ENCODE measurements at places on chromosomes 2 and 18.

- no peak for DNase-seq
Observed at GRCh38 chr2:86358957-86359356, 21.5 kb upstream of the REEP1 start.

- DNase-seq = peak; percentile 29
Observed at GRCh38 chr2:11248-11941, 34.9 kb downstream of the FAM110C start.

- DNase-seq = no peak
Observed at GRCh38 chr2:9264301-9264700, 57.7 kb downstream of the ASAP2 start.

GRCh38 chr2:173868406-173868805 is 96.8 kb downstream of the SP3 start:
- DNase-seq = no peak

GRCh38 chr18:54776282-54776977 is 51.8 kb upstream of the RAB27B start:
- DNase-seq = no peak

- no peak for DNase-seq
Observed at GRCh38 chr2:208234786-208235185, 20.1 kb downstream of the IDH1 start.

DNA sequence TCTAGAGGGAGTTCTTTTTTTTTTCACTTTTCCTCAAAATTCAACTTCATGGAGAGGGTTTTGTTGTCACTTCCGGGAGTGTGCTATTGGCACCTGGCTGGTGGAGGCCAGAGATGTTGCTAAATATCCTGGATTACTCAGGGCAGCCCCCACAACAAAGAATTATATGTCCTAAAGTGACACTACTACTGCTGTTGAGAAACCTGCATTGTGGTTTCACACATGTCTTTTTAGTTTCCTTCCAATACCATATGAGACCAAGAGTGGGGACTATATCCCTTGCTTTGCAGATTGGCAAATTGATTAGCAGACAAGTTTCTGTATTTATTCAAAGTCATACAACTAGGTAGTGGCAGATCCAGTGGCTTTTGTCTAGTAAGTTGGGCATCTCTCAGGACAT is 826.8 kb downstream of the TRIB2 start:
- no peak for DNase-seq

- no peak for DNase-seq
Observed at GRCh38 chr2:215357660-215358059, 45.8 kb downstream of the ATIC start.

- DNase-seq = no peak
Observed at GRCh38 chr2:221077799-221078198, 494.3 kb downstream of the EPHA4 start.

GRCh38 chr2:84963692-84964405 is 7.1 kb upstream of the KCMF1 start:
- no peak for DNase-seq

DNA sequence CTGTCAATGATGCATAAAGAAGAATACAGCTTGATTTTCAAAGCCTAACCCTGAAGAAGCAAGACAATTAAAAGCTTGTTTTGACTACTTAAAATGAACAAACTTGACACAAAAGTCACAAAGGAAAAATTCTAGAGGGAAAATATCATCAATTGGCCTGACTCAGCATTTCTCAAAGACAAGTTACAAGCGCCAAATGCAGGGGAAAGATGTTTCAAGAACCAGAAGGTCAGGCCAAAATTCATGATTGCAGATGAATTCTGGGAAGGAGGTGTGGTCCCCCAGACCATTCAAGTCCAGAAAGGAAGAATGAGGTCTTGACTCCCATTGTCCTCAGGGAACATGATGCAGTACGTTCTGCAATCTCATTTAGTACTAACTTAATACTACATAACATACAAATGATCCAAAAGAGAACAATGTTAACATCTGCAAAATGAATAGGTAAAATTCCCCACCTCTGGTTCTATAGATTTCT is 64.5 kb downstream of the FAM210A start:
- no peak for DNase-seq

- DNase-seq = no peak
Observed at GRCh38 chr2:173760553-173760952, 204.6 kb downstream of the SP3 start.

DNA sequence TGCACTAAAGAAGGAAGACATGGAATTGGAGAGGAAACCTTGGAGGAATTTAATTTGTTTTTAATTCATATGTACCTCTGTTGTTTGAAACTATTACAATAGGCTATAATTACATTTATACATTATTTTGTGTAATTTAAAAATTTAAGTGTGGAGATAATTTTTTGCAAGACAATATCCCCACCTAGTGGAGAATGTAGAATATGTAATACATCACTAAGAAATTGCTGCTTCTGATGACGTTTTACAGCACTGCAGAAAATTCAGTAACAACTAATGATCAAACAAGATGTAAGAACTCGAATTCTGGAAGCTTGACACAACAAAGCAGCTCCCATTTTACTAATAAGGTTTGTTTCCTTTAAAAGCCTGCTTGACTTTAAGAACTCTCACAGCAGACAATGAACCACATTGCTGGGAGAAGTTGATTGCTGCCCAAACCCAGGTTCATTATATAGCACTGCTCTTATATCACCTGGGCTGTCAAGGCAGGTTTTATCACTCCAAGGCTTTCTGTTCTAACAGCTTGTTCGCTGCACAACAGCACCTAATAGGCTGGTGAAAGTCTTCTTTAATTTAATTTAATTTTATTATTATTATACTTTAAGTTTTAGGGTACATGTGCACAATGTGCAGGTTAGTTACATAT is 53.4 kb downstream of the THADA start:
- no peak for DNase-seq

- DNase-seq = no peak
Observed at GRCh38 chr2:96881349-96882195, 11.7 kb upstream of the SEMA4C start.

DNA sequence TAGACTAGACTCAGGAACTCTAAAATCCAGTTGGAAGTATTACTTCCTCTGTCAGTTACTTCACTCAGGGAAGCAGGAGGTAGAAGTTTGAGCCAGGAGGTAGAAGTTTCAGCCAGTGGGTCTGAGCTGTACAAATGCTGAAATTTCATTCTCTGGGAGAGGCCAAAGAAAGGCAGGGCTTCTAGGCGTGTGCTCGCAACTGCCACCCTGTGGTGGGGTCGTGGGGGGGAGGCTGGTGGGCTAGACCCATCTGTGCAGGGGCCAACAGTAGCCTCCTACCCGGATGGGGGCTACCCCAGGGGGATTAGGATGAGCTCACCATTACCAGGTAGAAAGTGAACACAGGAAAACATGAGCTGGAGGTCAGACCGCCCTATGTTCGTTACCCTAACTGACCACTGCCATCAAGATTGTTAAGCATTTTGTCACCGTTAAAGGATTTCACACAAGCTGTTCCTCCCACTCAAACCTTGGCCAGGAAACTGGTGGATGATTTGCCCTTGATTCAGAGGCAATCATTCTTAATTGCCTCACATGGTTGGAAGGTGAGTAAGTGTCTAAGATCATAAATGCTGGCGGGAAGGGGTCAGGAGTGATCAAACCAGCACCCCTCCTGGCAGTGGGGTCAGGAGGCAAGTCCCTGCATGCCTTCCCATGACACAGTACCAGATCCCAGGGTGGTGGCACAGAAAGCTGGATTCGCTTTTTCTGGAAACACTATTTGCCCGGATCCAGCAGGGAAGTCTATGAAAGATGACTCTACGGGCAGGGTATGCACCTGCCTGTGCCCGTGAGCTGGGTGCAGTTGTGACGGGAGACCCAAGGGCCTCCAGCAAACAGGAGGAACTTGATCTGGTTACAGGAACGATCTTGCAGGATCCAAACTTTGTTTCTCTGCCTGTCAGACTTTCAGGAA is 5.2 kb upstream of the FHL2 start:
- no peak for DNase-seq

DNA sequence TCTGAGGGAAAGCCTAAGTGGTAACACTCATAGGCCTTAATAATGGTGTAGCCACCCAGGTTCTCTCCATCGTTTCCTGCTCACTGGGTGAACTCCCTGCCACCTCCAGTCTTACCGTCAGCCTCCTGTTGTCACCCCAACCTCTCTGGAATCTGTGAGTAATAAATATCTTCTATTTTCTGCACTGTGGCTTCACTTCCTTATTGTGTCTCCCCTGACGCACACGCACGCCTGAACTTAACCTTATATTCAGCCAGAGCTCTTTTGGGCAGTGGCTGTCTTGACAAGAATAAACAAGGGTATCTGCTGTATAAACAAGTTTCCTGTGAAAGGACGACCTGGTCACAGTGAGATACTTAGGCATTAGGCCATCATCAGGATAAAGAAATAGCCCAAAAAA is 467.2 kb downstream of the SPAG16 start:
- DNase-seq = no peak

DNA sequence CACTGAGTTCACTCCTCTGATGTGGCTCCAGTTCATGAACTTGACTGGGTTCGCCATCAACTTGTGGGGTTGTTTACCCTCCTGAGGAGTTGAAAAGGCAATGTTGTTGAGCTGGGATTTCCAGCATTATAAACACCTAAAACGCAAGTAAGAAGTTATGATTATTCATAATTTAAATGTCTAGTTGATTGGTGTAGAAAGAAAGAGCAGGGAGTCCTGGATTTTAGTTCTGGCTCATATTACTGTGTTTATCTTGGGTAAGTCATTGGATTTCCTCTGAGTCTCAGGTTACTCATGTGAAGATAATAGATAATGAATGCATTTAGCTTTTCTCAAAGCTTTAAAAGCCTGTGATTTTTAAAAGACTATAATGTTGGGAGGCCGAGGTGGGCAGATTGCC is 438.0 kb upstream of the CDH20 start:
- DNase-seq = no peak

Data from heart right ventricle (tissue), 16 donors.